ENCODE measurements at places on chromosomes 3 and 15.

- peak; percentile 15 for DNase-seq
Measured at GRCh38 chr3:191220908-191221307, 21.9 kb downstream of the OSTN start.

GRCh38 chr15:79466488-79466887, 34.4 kb downstream of the MINAR1 start:
- no peak for DNase-seq

- peak; percentile 29 for DNase-seq
Measured at GRCh38 chr3:42680271-42680670, 5.1 kb upstream of the KLHL40 start.

DNA sequence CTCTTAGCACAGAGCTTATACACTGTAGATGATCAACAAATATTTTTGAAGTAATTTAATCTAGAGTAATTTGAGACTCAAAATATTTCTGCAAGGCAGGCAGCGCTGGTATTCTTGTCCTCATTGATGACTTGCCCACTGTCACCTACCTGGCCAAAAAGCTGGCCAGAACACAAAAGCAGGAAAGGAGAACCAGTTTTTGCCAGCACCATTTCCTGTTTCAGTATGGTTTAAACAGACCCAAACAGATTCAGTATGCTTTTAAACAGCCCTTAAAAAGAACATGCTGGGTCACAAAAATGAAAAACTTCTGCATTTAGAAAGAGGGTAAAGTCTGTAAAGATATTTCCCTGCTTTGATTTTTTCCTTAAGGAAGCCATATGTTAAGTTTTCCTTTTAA, 42.3 kb upstream of the ZNF280D start:
- no peak for DNase-seq

GRCh38 chr15:67931861-67932260, 92.0 kb upstream of the RNU6-1 start:
- DNase-seq = peak; percentile 82
